H9 (cell line): ENCODE measurements at places on chromosomes 7 and 10. TPM values are rescaled to one million over a fixed set of nuclear protein-coding genes. Genes with fewer than 3 reads are reported as not detected.
A peak's percentile ranks its signal among the peaks of the same experiment; 100 is the strongest.

The LBX1 gene
- total RNA-seq, result not detected in 2 replicates

DNA sequence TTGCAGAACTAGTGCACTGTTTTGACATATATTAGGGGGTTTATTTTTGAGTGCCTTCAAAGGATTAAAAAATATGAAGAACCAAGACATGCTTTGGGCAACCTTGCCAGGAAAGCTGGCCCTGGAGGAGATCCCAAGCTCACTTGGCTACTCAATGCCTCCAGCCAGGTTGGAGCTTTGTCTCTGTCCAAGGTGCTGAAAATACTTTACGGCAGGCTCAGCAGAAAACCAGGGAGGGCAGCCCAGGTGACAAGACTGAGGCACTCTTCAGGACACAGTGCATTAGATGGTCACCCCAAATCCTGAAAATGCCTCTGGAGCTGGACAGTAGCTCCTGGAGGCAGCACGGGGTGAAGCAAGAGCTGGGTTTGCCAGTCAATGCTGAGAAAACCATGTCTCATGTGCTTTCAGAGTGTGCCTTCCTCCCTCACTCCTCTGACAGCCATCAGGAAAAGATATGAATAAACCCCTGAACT lies 5.8 kb upstream of the KCNH2 start:
- DNase-seq, result peak; percentile 71
- no peak overlapping the region for H3K4me3 ChIP-seq
- no peaks in the 10 kb centered on the region; the same call in 1 of the 2 replicates for H3K27me3 ChIP-seq
- no peaks in the 10 kb centered on the region; the same call in 2 of the 3 replicates for H3K36me3 ChIP-seq
- H3K27ac ChIP-seq, result no peak overlapping the region
- no peaks in the 10 kb centered on the region; the same call in none of the 2 replicates for H3K4me1 ChIP-seq

The GRM3 gene
- 0.15 and 0.70 TPM in 2 replicates for total RNA-seq

- H3K27me3 ChIP-seq, result no peaks in the 10 kb centered on the region
- H3K4me3 ChIP-seq, result no peak overlapping the region
- no peak for DNase-seq
- no peak overlapping the region for H3K27ac ChIP-seq
- H3K36me3 ChIP-seq, result no peaks in the 10 kb centered on the region; the same call in 1 of the 2 replicates
Measured at GRCh38 chr7:130891254-130892094, 157.5 kb upstream of the KLF14 start.

DNA sequence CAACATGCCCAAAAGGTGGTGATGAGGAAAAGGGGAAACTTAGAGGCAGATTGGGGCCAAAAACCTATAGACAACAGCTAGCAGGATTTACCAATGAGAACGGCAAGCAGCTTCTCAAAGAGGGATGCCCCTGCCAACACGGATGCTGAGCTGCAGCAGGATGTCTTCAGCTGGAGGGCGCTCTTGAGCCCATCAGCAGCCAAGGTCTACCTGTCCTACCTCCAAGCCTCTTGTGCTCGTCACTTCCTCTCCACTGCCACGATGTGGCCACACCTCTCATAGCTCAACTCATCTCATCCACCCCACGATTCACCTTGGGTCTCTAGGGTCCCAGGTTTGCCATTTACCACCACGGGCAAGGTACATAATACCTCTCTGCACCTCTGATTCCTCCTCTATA lies 36.5 kb downstream of the DLG5 start:
- peak; percentile 93 for DNase-seq
- H3K4me1 ChIP-seq, result peaks cover 16% of the 10 kb centered on the region
- H3K4me3 ChIP-seq, result no peak overlapping the region; the same call in 2 of the 3 replicates
- H3K27ac ChIP-seq, result peak overlapping the region; percentile 12

DNA sequence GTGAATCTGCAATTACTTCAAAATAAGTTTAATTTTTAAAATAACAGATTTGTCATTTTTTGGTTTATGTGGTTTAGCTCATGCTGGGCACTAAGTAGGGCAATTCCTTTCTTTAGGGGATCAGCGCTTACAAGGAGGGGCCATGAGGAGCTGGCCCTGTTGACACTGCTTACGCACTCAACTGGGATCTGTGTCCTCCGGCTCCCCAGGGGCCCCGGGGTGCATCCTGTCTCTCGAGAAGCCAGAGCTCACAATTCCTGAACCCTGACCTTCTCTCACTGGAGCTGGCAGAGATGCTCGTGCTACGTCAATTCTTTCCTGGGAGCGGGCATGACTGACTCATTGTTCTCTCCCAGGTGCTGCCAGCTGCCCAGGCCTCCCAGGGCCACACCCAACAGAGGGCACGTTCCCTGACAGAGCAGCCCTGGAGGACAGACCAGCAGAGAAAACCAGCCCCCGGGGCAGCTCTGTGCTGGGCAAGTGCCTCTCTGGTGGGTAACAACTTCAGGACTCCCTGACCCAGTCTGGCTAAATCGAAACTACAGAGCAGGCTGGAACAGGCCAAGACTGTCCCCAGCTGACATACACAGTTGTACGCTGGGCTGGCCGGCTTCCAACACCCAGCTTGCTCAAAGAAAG lies 36.8 kb downstream of the CTBP2 start:
- no peak overlapping the region for H3K4me3 ChIP-seq
- DNase-seq, result no peak
- H3K4me1 ChIP-seq, result peaks cover 18% of the 10 kb centered on the region
- H3K27me3 ChIP-seq, result no peaks in the 10 kb centered on the region
- peaks cover 20% of the 10 kb centered on the region for H3K36me3 ChIP-seq

DNA sequence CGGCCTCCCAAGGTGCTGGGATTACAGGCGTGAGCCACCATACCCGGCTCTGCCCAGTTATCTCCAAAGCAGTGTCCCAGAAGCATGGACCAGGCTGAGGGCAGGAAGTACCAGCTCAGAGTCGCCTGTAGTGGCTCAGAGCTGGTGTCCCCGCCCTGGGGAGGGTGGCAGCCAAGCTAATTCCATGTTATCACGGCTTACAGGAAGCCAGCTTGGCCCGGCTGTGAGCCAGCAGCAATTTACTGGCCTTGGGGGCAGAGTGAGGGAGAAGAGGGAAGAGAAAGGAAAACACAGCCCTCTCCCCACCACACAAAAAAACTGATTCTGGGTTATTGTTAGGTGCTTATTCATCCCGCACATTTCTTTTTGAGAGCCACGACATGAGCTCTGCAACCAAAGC lies 88.1 kb downstream of the HIP1 start:
- H3K27ac ChIP-seq, result no peak overlapping the region
- H3K27me3 ChIP-seq, result no peaks in the 10 kb centered on the region
- H3K36me3 ChIP-seq, result peaks cover 18% of the 10 kb centered on the region
- no peak for DNase-seq
- H3K4me3 ChIP-seq, result peak overlapping the region; percentile 12; the same call in 1 of the 3 replicates

- H3K27ac ChIP-seq, result no peak overlapping the region
- DNase-seq, result no peak
- no peaks in the 10 kb centered on the region for H3K4me1 ChIP-seq
- no peaks in the 10 kb centered on the region for H3K27me3 ChIP-seq
Measured at GRCh38 chr10:120521880-120522279, 64.9 kb downstream of the PLPP4 start.

The ATAD1 gene
- total RNA-seq, result 38.7 and 39.7 TPM in 2 replicates
